M059J (cell line): ENCODE measurements at places on chromosomes 7 and 10. TPM values are rescaled to one million over a fixed set of nuclear protein-coding genes. Genes with fewer than 3 reads are reported as not detected.

GATAD1 gene
- 15.3 and 24.5 TPM in 2 replicates for total RNA-seq

- peak; percentile 38 for DNase-seq
These were observed 43.6 kb downstream of the HK1 start for GRCh38 chr10:69321865-69322264.

SPRN gene
- total RNA-seq, result not detected in 2 replicates

GRCh38 chr7:82810558-82811259 lies 352.0 kb downstream of the PCLO start:
- peak; percentile 86 for DNase-seq

GRCh38 chr10:27857616-27858015 lies 112.0 kb upstream of the MKX start:
- DNase-seq, result no peak

ADIRF gene
- total RNA-seq, result 4.2 and 4.7 TPM in 2 replicates

SLC13A4 gene
- total RNA-seq, result 0.52 TPM in 1 of 2 replicates, not detected in the other

MNX1 gene
- total RNA-seq, result not detected in 2 replicates

CCNY gene
- 19.2 and 20.8 TPM in 2 replicates for total RNA-seq

OR13A1 gene
- total RNA-seq, result 0.15 TPM in 1 of 2 replicates, not detected in the other

DNA sequence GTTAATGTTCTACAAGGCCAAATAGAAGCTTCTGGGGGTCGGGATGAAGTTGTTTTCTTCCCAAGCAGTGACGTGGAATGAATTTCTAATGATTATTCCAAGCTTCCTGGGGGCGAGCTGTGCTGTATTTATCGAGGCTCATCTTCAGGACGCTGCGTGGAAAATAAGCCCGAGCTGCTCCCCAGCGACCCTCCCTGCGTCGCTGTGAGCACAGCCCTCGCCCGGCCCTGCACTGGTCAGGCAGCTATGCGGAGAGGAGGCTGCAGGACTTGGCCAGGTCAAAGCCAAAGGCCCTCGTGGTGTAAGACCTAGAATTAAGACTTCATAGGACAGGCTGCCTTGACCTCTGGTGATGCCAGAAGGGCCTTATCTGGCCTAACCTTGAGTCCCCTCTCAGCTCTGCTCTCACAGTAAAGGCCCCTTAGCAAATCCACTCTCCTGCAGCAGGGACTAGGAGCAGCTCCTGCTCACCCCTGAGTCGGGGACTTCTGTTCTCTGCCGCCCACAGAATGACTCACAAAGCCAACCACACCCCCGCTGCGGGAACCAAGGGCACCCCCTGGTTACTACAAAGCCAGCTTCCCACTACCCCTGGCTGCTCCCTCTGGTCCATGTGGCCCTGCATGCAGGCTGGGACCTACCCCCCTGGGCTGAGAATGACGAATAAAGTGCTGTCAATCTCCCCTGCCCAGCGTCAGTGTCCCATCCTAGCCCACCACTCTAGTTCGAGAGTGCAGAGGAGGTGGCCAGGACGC lies 501.6 kb downstream of the TCERG1L start:
- DNase-seq, result no peak

DNA sequence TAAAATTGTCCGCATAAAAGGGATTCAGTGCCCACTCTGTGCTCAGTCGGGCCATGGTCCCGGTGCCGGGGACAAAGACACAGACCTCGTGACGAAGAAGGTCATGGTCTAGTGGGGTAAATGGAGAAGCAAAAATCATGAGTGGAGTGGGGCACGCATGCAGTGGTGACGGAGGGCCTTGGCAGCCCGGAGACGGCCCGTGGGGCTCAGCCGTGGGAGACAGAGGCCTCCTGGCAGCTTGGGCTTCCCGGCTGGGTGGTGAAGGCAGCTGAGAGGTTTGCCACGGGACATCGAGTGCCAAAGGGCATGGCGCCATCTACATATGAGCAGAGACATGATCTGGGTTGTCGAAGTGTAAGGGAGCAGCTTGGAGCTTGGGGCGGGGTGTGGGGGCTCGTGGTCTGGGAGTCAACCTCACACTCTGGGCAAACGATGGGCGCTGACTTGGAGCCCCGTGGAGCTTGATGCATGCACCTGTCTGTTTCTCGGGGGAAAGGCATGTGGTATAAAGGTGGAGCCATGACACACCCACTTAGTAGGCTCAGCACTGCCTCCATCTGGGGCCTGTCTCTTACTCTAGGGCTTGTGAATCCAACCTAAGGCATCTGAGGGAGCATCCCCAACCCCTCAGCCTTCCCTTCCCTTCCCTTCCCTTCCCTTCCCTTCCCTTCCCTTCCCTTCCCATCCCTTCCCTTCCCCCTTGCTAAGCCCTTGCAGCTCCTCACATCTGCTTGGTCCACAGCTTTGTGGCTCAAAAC lies 151.0 kb upstream of the INSYN2A start:
- DNase-seq, result no peak

DNA sequence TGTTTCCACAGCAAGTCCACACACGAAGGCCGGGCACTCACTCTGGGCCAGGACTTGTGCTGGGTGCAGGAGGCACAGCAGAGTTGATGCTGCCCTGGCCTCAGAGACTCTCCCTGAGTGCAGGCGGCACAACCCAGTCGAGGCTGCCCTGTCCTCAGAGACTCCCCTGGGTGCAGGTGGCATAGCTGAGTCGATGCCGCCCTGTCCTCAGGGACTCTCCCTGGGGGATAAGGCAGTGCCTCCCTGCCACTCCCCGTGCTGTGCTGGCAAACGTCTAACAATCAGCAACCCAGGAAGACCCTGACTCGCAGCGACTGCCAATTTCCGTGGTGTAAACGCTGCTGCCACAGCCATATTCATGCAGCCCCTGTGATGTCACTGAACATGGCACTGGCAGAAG lies 93.1 kb downstream of the PDGFA start:
- DNase-seq, result no peak

DNA sequence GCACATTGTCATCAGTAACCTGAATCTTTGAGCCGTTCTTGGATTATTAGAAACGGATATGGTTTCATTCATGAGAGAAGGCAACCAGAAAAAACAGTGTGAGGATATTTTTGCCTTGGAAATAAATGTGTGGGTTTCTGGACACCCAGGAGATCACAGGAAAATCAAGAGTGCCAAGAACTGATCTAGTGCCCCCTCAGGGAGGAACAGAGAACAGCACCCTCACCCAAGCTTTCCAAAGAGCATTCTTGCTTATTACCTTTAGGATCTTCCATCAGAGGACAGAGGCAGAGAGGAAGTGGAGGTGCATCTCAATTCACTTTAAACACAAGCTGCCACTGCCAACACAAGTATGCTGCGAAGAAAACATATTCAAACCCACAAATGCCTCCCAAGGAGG lies 851.5 kb upstream of the COBL start:
- no peak for DNase-seq

DNA sequence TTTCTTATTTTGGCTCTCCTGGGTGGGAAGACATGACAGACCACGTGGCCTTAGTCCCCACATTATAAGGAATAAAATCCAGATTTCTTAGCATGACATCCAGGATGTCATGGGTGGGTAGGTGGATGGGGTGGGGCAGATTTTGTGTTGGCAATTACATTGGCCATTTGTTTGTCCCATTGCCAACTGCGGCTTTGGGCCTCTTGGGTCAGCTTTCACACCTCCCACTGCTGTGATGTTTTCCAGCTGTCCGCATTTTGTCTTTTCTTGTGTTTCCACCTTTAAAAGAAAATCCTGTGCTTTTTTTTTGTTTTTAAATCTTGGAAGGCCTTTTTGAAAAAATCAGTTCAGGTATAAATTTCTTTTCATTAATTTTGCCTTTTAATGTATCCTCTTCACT lies 237.0 kb downstream of the SDK1 start:
- no peak for DNase-seq

TBC1D12 gene
- total RNA-seq, result 2.3 and 10.7 TPM in 2 replicates

ANKRD61 gene
- total RNA-seq, result 1.2 TPM in 1 of 2 replicates, not detected in the other

DNA sequence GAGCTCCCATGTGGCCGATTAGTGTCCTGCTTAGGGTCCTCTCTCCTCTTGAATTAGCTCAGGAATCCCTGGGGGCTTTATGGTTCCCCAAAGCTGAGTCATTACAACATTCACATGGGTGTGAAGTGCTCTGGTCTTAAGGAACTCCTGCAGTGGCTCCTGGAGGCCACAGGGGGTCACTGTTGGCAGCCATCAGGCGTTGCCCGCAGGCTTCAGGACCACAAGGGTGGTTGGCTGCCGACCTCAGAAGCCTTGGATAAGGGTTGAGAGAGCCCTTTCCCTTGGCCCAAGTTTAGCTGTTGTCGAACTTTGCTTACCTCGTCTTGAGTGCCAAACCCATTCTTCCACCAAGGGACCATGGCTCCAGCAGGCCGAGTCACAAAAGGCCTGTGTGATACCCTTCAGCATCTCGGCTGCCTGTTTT lies 61.7 kb downstream of the SH2D4B start:
- DNase-seq, result peak; percentile 48

DNA sequence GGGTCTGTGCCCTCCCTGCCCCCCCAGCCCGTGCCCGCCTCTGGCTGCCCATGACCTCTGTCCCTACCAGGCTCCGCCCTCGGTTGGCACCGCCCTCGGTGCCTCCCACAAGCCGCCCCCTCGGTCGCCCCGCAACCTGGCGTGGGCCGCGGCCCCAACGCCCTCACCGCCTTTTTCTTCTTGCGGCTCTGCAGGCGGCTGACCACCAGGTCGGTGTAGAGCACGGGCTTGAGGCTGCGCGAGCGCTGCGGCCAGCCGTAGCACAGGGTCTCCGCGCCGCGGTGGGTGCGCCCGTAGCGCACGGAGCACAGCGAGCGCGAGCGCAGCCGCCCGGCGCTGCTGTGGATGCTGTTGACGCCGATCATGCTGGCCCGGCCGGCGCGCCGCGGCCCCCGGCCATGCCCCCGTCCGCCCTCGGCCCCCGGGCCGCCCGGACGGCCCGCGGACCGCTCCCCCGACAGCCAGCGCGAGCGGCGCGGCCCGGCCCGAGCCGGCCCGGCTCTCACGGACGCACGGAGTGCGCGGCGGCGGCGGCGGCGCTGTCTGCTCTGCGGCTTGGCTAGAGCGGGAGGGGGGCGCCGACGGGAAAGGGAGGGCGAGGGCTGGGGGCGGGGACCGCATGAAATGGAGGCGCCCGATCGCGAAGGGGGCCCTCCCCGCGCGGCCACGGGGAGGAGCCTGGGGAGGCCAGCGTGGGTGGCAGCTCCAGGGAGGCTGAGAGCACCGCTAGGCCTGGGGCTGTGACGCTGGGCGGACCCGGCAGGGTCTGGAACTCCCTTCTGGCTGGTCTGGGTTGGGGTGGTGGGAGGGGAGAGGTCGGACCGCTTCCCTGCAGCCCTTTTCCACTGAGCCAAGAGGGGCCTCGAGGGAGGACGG lies 9.6 kb downstream of the PSD start:
- no peak for DNase-seq

FRAT1 gene
- total RNA-seq, result 1.1 and 2.9 TPM in 2 replicates

TET1 gene
- total RNA-seq, result 2.8 and 4.0 TPM in 2 replicates

- DNase-seq, result peak; percentile 7
These were observed 43.4 kb upstream of the PRSS58 start for GRCh38 chr7:142301299-142301698.

GRCh38 chr7:2403718-2404648 lies 572 bp downstream of the CHST12 start:
- DNase-seq, result peak; percentile 55

SPDYE16 gene
- 0.17 and 0.22 TPM in 2 replicates for total RNA-seq

GRCh38 chr7:48337012-48337621 lies 165.9 kb downstream of the ABCA13 start:
- DNase-seq, result peak; percentile 51

DNA sequence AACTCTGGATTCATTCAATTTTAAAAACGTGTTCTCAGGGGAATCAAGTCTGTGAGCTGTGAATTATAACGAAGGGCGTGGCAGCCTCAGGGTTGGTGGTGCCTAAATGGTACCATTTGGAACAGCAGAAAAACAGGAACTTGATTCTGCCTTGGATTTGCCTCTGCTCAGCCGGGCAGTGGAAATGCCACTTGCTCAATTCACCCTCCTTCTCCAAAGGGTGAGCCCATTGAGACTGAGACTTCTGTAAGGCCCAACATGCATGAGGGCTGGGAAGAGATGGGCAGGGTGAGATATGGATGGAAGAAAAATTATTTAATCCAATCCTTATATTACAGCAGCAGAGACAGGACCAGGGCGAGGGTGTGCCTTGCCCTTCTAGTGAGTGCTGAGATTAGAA lies 107.1 kb upstream of the HABP2 start:
- DNase-seq, result no peak

TMEM229A gene
- not detected in 2 replicates for total RNA-seq

GRCh38 chr7:157043745-157044144 lies 33.3 kb upstream of the MNX1 start:
- DNase-seq, result peak; percentile 56

GRCh38 chr7:6419310-6419773 lies 28.4 kb downstream of the DAGLB start:
- DNase-seq, result peak; percentile 88

DNA sequence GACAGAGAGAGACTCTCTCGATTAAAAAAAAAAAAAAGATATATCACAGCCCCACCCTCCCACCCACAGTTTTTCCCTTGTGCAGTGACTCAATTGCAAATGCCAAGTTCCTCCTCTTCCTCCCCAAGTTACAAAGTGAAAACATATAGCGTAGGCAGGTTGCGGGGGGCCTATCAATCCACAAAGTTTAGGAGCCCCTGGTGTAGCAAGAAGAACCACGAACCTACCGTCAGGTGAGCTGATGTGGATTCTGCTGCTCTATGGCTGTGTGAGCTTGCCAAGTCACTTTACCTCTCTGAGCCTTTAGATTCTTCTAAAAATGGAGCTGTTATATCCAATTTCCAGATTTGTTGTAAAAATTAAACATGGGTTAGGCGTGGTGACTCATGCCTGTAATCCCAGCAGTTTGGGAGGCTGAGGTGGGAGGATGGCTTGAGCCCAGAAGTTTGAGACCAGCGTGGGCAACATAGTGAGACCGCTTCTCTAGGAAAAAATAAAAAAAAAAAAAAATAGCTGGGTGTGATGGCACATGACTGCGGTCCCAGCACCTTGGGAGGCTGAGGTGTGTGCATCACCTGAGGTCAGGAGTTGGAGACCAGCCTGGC lies 8.2 kb upstream of the RHBDD2 start:
- DNase-seq, result no peak

DNA sequence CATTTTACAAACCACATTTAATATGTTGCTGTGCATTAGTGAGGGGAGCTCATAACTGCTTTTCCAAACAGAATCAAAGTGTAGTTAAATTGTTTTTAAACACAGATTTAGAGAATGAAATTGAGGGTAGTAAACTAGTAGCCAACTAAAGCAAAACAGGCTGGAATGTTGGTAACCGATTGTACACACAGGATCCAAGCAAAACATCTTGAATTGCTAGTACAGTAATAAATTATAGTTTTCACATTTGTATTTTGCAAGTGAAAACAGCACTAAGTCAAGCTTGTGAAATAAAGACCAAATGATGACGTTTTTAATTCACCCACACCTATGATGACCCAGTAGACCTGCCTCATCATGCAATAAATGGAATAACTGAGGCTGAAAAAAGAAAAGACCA lies 198.3 kb downstream of the HDAC9 start:
- no peak for DNase-seq

GRCh38 chr10:23696476-23696875 lies 257.6 kb downstream of the OTUD1 start:
- no peak for DNase-seq
